ENCODE measurements at places on chromosomes 12 and 14.
A peak's percentile ranks its signal among the peaks of the same experiment; 100 is the strongest.

GRCh38 chr12:100584256-100584655, 10.8 kb downstream of the GAS2L3 start:
- no peak for DNase-seq

DNA sequence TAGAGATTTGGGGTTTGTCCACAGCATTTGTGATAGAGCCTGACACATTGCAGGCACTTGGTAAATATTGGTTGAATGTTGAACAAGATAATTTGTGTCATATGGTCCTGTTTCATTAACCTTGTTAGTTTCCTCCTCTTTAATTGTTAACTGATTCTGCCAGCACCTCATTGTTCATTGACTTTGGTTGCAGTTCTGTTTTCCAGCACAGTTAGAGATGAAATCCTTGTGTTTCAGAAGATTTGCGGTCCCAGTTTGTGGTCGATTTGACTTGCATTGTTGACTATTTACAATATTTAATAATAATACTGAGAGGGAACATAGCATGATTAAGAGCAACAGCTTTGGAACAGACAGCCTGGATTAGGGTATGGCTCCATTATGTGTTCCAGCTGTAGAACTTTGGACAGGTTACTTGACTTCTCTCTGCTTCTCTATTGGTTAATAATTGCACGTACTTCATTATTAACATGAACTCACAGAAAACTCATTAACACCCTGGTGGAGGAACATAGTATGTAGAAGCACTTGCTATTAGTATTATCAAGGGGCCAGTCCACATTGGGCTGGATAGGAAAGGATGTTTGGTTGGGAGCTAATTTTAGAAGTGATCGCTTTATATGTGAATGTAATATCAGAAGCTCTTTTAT, 8.7 kb downstream of the DRAM1 start:
- DNase-seq = no peak

DNA sequence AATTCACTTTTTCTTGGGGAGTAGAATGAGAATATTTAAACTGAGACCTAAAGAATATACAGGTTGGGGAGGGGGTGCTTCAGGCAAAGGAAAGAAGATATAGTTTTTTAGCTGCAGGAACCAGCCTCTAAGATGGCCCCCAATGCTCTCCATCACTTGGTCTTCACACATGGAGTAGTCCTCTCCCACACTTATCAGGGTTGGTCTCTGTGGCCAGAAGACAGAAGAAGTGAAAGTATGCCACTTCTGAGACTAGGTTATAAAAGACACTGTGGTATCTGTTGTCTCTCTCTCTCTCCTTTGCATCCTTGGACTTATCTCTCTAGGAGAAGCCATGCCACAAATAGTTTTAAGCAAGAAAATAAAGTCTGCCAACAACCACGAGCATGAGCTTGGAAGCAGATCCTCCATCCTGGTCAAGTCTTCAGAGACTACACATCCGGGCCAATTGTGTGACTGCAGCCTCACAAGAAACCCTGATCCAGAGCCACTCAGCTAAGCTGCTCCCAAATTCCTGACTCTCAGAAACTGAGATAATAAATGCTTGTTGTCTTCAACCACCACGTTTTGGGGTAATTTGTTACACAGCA, 18.0 kb downstream of the PUS7L start:
- DNase-seq = peak; percentile 7

DNA sequence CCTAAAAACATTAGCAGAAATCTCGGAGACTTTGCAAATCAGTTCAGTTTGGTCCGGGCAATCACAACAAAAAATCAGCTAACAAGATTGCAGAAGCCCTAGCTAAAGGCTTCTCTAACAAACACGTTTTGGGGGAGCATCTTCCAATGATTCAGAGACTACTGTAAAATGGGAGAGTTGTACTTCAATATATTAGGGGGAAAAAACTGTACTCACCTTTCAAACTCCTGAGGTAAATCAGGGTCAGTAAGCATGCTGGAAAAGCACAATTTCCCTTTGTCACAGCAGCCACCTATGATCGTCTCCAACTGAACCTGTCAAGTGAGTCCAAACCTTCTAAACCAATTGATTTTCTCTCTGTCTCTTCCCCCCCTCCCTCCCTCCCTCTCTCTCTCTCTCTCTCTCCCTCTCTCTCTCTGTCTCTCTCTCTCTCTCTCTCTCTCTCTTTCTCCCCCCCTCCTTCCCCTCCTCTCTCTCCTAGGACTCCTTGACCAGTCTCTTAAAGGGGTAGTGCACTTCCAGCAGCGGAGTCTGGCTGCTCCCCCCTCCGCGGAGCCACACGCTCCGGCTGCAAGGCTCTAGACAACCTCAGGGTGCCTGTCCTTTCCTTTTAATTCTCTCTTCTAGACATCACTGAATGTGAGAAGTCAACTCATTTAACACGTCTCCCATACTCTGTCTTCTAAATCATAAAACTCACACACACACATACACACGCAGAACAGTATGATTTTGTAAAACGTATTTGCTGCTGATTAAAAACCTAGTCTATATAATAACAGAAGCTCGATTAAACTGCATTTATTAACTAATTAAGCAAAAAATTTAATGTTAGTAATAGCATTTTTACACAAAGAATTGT, at the start of gene SOX5:
Gene SOX5 (minus strand): TSS at position 323 of the 862 bp plus-strand sequence. CDS start 69 bp downstream, at position 254.
- DNase-seq = peak; percentile 75

DNA sequence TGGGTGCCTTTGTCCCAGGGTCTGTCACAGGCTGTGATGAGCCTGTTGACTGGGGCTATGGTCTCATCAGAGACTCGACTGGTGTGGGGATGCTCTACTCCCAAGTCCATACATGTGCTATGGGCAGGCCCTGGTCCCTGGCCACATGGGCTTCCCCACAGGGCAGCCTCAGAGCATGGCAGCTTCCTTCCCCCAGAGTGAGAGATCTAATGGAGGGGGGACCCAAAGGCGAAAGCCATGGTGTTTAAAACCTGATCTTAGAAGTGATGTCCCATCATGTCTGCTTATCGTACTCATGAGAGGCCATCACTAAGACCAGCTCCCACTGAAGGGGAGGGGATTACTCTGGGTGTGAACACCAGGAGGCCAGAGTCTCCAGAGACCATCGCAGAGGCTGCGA, 279.0 kb upstream of the RTL1 start:
- DNase-seq = no peak

- DNase-seq = no peak
These were observed 110.5 kb downstream of the TGFB3 start for GRCh38 chr14:75871181-75871880.

- DNase-seq = no peak
These were observed 350.7 kb downstream of the PRKD1 start for GRCh38 chr14:29576927-29577326.

DNA sequence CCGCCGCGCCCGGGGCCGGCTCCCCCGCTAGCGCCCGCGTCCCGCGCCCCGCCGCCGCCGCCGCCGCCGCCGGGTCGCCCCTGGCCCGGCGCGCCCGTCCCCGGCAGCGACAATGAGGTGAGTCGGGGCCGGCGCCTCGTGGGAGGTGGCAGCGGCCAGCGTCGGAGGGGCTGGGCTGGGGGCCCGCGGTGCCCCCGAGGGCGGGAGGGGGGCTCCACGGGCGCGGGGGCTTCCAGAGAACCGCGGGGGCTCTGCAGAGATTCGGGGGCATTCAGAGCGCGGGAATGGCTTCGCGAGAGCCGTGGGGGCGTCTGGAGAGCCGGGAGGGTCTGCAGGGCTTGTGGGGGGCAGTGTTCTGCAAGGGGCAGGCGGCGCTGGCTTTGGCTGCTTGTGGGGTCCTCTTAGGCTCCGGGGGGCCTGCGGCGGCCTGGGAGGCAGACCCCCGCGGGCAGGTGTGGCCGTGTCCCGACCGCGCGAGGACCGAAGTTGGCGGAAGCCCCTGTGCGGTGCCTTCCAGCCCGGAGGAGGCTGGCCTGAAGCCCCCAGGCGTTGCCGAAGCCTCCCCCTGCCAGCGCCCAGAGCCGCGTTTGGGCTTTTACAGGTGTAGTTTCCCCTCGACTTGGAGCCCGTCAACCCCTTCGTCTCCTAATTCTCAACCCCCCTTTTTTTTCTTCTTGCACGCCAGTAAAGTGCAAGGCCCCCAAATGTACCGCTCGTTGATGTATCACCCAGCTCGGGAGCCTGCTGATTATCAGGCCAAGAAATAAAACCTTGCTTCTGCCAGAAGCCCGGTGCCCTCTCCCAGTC, 93.1 kb upstream of the EVL start:
- DNase-seq = no peak

GRCh38 chr12:94798113-94798512, 147.8 kb upstream of the TMCC3 start:
- no peak for DNase-seq

- DNase-seq = no peak
These were observed 94.5 kb downstream of the LRRIQ1 start for GRCh38 chr12:85130646-85131045.

- DNase-seq = no peak
These were observed 1093.2 kb downstream of the TMEM121 start for GRCh38 chr14:106619606-106620005.

DNA sequence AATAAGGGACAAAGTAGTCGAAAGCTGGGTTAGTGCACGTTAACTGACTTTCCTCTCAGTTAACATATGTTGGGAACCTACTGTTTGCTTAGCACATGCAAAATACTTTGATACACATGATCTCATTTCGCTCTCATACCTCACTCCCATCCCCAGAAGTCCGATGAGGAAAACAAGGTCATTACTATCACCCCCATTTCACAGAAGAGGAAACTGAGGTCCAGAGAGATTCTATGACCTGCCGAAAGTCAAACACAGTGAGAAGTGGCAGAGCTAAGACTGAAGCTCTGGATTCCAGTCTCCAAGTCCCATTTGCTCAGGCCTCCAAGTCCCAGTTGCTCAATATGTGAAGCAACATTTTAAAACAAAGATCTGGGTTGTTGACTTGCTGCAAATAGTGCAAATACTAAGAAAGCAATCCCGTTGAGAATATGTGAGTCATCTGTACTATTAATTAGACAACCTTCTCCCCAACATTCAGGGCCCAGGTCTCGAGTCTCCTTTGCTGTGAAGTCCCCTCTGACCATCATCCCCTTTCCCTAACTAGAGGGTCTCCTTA, 170.6 kb upstream of the PWP1 start:
- peak; percentile 96 for DNase-seq

GRCh38 chr14:26180221-26180620, 417.6 kb downstream of the NOVA1 start:
- no peak for DNase-seq

DNA sequence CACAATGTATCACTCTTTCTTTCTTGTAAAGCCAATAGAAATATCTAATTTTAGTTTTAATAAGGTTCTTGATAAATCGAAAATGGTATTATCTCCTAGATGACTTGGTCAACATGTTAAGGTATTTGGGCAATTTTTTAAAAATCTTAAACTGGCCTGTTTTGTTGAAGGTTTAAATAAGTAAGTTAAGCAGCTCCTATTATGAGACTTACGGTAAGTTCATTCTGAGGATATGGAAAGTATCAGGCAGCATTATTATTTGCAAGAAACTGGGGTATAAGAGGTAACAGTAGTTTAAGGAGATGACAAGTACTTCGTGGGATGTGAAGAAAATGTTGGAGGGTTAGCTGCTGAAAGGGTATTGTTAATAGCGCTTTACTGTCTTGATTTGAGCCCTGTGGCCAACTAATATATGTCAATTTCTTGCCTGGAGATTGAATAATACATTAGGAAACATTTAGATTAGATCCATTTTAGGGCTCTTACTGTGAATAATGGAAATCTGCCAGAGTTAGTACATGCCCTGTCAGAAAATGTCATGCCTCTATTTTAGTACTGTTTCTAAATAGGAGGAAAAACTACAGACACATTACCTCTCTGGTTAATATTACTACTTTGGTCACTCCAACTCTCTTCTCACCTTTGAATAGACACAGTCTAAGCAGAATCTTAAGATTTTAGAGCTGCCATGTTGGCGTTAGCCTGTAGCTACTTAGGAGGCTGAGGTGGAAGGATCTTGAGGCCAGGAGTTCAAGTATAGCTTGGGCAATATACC, 5.0 kb downstream of the STRAP start:
- no peak for DNase-seq

- peak; percentile 61 for DNase-seq
These were observed 336.4 kb downstream of the PCNX1 start for GRCh38 chr14:71243697-71244096.

DNA sequence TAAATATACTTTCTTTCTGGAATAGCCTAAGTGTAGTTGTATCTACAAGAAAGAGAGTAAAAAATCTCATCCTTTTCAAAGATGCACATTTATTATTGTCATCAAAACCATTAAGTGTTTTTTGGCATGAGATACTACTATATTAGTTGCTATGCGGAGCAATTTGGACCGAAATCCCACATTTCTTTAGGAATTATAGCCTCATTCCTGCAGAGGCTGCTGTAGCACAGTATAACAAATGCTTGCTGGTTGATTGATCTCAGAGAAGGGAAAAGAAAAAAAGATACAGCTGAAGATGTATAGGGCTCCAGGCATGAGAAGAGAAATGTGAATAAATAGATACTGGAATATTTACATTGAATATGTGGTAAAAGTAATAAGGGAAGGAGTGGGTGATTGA, 36.0 kb downstream of the RHOJ start:
- no peak for DNase-seq

DNA sequence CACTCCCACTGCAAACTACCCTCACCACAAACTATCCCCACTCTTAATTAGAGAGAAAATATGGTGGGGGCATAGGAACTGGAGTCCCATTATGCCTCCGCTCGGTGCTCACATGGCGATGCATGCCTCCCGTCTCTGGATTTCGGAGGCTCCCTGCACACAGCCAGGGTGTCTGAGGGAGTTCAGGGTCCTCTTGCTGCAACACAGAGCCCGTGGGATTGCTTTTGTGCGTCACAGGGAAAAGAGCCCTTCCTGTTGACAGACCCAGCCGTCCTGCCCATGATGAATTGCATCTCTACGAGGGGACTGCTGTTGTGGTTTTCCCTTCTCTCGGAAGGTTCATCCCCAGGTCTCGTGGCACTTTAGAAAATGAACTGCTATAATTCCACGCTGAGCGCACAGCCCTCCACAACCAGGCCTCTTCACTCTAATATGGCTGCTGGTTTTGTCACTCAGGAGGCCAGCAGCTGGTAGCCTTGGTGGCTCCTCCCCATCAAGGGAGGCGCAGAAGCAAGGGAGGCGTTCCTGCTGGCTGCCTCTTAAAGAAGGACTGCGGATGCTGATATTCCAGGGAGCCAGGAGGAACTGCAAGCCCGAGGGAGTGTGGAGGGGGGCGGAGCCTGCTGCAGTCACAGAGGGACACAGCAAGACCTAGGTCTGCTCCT, 158.0 kb downstream of the KCNA5 start:
- DNase-seq = peak; percentile 14

DNA sequence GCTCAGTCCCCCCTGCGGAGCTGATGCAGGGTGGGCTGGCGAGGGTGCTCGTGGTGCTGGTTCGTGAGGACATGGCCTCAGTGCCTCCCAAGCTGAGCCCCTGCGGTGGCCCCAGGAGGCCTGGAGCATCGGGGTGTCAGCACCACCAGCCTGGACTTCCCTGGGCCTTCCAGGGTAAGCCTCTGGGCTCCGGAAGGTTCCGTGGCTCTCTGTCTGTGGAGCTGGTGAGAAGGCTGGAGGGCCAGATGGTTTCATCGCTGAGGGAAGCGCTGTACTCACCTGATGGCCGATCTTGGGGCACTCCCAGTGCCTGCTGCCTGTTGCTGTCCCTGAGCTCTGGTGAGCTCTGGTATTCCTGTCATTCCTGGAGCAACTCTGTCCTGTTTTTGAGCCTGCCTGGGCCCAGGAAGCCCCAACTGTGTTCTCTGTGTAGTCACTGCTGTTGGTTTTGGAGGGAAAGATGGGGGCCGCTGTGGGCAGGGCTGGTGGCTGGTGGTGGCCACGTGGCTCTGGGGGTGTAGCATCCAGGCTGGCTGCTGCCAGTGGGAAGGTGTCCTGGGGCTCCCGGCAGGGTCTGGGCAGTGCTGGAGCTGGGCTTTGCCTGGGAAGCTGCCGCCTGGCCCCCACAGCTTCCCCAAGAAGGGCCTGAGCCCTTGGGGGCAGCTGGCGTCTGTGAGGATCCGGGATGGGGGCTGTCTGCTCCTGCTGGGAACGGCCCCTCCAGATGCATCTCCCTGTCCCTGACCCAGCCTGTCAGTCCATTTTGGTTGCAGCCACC, 18.3 kb downstream of the MTA1 start:
- no peak for DNase-seq

All from fibroblast of mammary gland (primary cell).